ENCODE measurements at places on chromosomes 3 and 15.

DNA sequence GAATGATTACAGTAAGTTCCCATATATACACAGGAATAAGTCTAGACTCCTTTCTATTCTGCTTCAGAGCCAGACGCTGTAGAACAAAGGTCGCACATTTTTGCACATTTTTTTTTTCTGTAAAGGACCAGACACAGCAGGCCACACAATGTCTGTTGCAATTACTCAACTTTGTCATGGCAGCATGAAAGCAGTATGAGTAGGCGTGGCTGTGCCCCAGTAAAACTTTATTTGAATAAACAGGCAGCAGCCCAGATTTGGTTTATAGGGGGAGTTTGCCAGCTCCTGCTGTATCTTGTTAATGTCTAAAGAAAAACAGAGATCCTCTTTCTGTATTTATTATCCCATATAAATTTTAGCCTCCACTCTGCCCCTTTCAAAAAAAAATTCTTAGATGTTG, 708.3 kb downstream of the FHIT start:
- DNase-seq, result no peak

DNA sequence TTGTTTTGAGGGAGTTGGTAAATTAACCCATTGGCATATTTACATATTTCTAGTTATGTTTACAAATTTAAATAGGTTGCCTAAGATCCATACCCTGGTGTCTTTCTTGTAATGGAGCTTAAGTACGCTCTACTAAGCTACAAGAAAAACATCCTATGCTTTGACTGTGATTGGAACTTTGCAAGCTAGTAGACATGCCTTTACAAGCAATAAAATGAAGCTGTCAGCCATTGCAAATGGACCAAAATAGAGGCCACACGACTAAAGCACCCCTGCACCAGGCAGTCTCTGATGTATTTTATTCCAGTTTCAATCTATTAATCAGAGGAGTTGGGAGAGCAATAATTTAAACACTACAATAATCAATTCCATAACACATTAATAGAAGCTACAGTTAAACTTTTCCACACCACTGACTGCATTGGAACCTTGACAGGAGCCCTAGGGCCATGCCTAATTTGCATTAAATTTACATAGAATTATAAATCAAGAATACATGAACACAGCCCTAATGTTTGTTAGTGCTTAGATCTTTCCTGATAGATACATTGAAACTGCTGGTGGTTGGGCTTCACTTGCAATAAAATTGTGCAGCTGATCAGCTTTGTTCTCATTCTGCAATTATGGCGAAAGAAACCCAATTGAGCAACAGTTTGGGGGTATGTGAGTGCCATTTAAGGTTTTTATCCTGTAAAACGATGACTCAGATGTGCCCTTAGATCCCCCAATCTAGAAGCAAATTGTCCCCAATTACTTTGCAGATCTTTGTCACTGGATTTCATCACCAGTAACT, 360.1 kb downstream of the LSAMP start:
- DNase-seq, result no peak

GRCh38 chr3:5194801-5195509, 7.4 kb downstream of the EDEM1 start:
- DNase-seq, result peak; percentile 95

GRCh38 chr15:98683831-98684230, 35.5 kb downstream of the IGF1R start:
- DNase-seq, result no peak

DNA sequence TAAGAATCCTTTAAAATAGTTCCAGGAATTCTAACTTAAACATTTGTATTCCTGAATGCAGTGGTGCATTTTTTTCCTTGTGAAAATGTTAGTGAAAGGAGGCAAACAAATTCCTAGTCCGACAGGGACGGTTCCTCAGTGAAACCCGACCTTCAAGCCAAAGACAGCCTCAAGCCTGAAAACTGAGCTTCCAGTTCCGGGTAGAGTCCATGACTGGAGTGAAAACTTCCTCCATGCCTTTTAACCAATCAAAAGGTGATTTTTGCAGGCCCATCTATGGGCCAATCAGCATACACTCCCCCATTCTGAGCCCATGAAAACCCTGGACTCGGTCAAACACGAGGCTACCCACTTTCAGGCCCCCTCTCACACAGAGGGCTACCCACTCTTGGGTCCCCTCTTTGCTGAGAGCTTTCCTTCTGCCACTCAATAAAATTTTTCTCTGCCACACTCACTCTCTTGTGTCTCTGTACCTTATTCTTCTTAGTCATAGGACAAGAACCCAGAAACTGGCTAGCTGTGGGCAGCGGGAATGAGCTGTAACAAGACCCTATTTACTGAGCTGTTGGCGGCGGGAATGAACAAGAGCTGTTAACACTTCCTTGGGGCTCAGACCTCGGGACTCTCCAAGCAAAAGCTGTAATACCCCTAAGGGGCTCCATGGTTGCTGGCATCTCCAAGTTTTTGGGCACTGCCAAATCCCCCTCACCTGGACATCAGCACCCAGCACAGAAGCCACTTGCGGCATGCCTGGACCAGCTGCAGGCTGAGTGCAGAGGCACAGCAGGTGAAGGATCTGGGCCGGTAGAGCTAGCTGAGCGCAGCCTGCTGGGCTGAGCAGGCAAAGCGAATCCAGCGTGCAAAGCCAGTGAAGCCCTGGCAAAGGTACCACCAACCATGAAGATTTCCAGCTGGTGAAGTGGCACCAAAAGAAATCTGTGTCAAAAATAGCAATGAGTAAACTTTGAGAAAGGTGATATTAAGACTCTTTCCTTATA, 598.8 kb downstream of the MCTP2 start:
- no peak for DNase-seq

- DNase-seq, result no peak
These were observed 25.6 kb upstream of the LCTL start for GRCh38 chr15:66591322-66591862.

- DNase-seq, result peak; percentile 92
These were observed 79.1 kb downstream of the FOXP1 start for GRCh38 chr3:71504250-71505036.

- DNase-seq, result no peak
These were observed 47.7 kb downstream of the BDH1 start for GRCh38 chr3:197508051-197508451.

DNA sequence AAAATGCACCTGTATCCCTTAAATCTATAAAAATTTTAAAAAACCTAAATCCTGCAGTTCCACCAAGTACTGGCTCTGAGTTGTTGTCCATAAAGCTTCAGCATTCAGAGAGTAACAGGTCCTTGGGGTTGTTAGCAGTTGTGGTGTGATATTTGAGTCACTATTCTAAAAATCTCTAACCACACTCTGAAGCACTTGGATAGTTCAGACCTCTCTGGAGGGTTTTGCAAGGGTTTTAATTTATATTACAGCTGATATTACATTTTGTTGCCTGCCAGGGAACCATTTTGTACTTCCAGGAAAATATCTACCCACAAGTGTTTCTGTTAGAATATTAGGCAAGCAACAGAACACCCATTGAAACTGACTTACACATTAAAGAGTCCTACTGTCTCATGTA, 255.6 kb downstream of the TBL1XR1 start:
- DNase-seq, result no peak

GRCh38 chr15:68231102-68231818, 1.7 kb upstream of the CLN6 start:
- no peak for DNase-seq

- DNase-seq, result no peak
These were observed 674.7 kb downstream of the MECOM start for GRCh38 chr3:168988853-168989252.

DNA sequence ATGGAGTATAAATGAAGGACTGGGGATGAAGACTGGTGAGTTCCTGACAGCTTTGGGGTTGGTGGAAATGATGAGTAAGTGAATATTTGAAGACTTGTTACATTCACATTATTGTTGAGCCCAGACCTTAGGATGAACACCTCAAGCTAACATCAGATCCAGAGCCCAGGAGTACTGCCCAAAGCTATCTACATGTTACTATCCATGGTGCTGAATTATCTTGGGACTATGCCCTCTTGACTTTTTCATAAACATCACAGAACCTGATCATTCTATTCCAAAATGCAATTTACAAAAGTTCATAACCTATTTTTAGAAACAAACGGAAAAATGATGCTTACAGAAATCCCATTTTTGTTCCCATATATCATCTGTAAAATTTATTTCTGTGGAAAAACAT, 613.3 kb downstream of the TUSC7 start:
- peak; percentile 13 for DNase-seq

GRCh38 chr3:194575484-194576210, 57.6 kb downstream of the TMEM44 start:
- DNase-seq, result peak; percentile 65

GRCh38 chr3:44236485-44236908, 5.2 kb upstream of the TOPAZ1 start:
- no peak for DNase-seq

- DNase-seq, result peak; percentile 76
These were observed 22.5 kb downstream of the TOPAZ1 start for GRCh38 chr3:44264146-44264545.

- DNase-seq, result peak; percentile 45
These were observed at the start of gene TMOD2 for GRCh38 chr15:51750792-51751696. Gene TMOD2, plus strand, starts transcription at chr15:51751597. Its CDS starts 14,845 bp downstream, at chr15:51766442.

- DNase-seq, result no peak
These were observed 240.2 kb downstream of the UACA start for GRCh38 chr15:70523192-70523591.

DNA sequence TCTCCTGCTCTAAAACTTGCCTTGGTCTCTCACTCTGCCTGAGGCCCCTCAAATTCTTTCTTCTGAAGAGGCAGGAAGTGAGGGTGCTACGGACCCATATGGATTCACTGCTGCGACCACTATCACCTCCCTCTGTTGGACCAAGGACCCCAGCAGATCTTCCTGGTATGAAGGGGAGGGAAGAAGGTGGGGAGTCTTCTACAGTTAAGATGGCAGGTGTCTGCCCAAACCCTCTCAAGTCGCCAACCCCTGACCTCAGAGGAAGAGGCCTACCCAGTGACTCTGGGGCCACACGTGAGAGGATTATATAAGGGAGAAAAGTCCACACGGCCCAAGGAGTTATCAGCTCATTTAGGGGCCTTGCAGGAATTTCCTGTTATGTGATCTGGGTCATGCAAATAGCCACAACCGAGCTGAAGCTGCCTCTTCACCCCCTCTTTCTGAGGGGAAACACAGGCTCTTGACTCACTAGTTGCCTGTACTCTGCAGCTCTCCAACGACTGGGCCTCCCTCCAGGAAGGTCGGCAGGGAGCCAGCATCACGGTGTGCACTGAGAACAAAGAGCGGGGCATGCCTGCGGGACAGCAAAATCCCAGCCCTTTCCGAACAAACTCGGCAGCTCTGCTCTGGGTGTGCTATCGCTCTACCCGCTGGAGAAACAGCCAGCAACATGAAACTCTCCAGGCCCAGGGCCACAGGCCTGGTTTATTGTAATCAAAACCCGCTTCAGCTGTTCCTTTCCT, 116.0 kb downstream of the XXYLT1 start:
- peak; percentile 88 for DNase-seq

DNA sequence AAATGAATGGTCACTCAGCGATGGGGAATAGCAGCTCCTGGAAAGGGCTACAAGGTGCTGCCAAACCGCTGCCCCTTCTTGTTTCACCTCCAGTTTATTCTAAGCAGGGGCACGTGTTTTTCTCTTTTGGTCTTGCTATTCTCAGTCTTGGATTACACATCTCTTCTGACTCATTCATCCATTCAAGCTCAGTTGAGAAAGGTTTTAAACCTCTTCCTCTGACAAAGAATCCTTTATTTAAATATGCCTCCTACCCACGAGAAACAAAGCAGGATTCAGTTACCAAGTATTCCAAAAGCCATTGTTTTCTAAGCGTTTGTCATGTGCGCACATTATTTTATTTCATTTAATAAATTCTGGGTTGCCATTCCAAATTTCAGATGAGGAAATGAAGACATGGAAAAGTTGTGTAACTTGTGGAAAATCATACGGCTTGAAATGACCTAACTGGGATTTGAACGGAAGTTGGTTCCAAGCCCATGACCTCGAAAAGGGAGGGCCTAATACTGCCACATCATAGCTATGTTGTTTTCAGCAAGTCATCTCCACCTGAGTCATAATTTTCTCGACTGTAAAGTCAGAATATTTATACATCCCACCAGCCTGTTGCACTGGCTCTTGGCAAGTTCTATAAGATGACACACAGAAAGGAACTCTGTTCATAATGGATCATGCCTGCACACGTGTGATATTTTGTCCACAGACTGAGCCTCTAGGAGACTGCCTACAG, 292.0 kb upstream of the SLCO3A1 start:
- peak; percentile 76 for DNase-seq

All from PC-3 (cell line).